CD4-positive, alpha-beta T cell (primary cell): ENCODE measurements at places on chromosomes 13 and 19.

- no peak for DNase-seq
These were observed 391.5 kb upstream of the DACH1 start for GRCh38 chr13:72258340-72258981.

DNA sequence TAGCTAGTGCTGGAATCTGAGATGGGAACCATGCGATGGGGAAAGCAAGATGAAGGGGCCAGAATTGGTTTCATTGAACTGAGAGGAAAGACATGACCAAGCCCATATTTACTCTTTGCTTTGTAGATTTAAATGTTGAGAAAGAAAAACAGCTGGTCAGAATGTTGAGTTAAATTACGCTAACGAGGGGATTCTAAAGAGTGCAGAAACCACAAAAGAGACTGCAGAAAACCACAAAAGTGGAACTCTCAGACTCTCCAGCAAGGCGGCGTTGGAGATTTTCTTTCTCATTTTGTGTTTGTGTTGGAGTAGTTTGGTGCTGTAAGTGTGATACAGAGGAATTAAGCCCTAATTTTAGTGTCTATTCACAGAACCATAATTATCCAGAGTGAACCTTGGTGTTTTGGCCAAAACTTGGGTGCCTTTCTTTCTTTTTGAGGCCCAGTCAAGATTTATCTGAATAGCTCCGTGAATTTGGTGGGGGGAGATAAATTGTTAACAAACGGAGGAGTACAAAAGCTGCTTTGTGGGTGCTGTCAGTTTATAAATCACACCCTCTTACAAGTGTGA is 26.3 kb downstream of the SAE1 start:
- DNase-seq, result no peak

- DNase-seq, result no peak
These were observed 5.8 kb upstream of the TLE5 start for GRCh38 chr19:3068071-3068470.

DNA sequence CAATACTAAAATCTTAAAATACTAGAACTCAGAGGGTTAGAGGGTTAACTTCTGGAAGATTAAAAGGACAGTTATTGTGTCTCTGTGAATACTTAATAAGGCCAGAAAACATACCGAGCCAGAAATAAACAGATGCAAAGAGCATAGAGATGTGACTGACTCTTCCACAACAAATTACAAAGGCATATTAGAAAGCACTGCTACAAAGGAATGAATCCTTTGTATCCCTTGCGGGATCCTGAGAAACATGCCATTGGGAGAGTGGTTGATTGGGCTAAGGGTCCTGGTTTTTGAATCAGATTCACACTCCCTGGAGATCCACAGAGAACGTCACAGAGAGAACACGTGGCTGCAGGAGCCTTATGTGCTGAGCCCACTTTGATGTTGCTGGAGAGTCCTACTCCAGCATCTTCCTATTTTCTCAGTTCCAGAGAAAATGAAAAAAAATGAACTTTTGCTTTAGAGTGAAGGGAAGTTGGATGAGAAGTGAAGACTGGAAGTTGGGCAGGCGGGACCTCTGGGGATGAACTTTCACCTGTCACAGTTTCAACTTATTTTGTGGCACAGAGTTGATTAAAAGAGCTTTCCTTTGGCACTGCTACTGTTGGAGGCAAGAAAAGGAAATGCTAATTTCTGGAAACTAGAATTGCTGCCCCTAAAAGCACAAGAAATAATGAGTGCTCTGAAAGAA is 309.9 kb downstream of the DCT start:
- DNase-seq, result no peak

DNA sequence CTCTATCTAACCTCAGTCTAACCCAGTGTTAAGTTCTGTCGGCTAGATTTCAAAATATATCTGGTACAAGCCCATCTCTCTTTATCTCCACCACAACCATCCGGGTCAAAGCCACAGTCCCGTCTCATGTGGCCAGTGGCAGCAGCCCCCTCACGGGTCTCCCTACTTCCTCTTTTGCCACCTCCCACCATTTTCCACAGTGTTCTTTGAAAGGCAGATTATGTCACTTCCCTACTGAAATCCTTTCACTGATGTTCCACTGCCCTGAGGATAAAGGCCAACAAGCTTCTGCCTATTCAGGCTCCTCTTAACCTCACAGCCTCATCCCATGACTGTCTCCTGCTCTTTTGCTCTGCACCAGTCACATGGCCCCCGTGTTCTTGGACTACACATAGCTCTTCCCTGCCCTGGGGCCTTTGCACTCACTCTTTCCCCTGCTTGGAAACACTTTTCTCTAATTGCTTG is 117.2 kb downstream of the UBL3 start:
- no peak for DNase-seq

DNA sequence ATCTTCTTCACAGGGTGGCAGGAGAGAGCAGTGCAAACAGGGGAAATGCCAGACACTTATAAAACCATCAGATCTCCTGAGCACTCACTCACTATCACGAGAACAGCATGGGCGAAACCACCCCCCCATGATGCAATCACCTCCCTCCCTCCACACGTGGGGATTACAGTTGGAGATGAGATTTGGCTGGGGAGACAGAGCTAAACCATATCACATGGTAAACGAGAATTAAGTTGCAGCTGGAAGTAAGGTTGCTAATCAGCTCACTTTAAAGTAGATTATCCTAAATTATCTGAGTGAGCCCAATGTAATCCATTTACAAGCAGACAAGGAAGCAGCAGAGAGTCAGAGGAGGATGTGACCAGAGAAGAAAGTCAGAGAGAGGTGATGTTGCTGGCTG is 102.2 kb upstream of the IPO5 start:
- DNase-seq, result no peak

DNA sequence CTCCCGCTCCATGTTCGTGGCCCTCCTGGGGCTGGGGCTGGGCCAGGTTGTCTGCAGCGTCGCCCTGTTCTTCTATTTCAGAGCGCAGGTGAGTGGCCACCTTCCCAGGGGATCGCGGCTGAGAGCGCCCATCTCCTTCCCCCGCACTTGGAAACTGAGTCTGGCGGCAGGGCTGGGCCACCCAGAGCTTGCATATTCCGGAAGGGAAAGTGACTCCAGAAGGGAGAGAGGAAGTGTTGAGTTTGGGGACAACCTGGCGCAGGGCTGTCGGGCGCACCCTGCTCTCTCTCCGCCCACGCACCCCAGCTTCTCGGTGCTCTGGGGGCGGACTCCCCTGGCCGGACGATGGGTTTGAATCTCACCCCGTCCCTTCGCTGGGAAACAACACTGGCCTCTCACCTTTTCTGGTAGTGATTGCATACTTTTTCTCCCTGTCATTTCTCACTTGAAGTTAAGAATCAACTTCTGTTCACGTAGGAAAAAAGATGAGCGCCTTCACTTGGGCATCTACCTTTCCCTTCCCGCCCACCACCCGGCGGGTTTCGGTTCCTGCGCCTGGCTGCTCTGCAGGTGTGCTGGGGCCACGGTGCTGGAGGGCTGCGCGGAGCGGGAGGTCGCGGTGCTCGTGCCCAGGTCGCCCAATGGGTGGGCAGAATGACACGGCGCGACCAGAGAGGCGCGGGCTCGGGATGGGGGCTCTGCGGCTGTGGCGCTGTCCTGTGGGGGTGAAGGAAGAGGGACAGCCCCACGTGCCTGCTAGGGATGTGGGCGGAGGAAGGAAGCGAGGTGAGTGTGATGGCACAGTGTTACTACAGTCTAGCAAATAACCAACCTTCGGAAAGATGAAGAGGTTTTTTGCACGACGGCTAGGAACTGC is 721 bp downstream of the TNFSF11 start:
- peak; percentile 45 for DNase-seq

DNA sequence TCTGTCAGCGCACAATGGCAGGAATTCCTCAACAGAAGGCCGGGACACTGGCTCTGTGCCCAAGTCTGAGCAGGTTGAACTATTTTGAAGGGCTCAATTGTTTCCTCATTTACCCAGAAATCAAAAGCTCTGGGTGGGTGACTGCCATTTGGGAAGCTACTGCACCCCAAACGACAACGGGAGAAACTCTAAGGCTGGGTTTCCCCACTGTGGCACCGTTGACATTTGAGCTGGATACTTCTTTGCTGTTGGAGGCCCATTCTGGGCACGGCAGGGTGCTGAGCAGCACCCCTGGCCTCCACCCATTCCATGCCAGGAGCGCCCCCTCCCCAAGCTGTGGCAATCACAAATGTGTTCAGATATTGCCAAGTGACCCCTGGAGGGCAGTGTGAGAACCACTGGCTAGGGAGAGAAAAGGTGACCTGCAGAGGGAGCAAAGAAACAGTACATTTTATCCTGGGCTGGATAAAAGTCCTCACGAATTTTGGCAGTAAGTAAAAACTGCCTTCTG is 62.5 kb downstream of the RFX2 start:
- DNase-seq, result no peak

- DNase-seq, result no peak
These were observed 149.0 kb downstream of the HS6ST3 start for GRCh38 chr13:96238861-96239260.

GRCh38 chr19:35805526-35806102 is 7.0 kb downstream of the PRODH2 start:
- DNase-seq, result no peak
